ENCODE measurements at places on chromosomes 13 and 19.

- no peak for DNase-seq
These were observed 314.3 kb upstream of the HTR2A start for GRCh38 chr13:47211106-47211505.

GRCh38 chr13:62387647-62388046 is 972.0 kb upstream of the PCDH20 start:
- DNase-seq, result no peak

GRCh38 chr19:31818798-31819105 is 469.5 kb upstream of the TSHZ3 start:
- DNase-seq, result no peak

DNA sequence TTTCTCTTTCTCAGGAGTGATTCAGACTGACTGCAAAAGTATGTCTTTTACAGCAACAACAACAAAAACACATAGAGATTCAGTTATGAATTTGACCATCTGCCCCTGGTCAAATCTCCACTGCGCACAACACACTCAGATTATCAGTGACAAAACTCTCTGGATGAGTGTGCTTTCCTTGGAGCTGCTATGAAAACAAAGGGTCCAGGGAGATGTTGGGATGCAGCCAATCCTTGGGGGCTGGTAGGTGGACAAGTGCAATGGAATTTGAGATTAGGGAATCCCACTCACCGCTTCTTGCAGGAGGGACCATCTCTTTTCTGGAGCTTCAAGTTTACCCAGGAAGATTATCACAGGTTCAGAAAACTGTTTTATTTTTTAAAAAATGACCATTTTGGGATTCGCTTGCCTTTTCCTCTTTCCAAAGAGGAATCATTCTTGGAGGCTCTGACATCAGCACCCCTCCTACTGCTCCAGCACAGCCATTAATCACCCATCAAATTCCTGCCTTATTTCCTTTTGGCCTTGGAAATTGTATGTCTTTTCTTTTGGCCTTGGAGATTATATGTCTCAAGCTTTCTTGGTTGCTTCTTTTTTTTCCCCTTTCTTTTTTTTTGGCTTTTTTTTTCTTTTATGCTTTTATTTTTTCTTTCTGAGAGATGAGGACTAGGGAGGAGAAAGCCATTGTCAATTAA is 311.8 kb downstream of the TSHZ3 start:
- no peak for DNase-seq
